GM04503 (cell line): ENCODE measurements at places on chromosomes 4 and X.

- DNase-seq = no peak
Measured at GRCh38 chr4:174204164-174204831, 79.2 kb downstream of the FBXO8 start.

DNA sequence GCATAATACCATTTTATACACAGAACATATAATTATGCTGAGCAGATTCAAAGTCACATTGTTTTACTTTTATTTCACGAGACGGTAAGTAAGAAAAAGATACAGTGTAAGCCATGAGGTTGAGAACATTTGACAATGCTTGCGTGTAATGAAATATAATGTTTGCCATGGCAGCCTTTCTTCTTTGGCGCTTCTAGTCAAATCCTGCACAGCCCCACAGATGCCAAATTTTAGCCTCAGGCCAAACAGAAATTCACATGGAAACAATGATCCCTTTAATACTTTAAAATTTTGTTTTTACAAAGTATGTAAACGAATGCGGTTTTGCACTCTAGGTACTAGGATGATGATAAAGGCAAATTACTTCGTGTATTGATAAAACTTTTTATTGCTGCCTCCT is 502.7 kb upstream of the SMIM31 start:
- no peak for DNase-seq

DNA sequence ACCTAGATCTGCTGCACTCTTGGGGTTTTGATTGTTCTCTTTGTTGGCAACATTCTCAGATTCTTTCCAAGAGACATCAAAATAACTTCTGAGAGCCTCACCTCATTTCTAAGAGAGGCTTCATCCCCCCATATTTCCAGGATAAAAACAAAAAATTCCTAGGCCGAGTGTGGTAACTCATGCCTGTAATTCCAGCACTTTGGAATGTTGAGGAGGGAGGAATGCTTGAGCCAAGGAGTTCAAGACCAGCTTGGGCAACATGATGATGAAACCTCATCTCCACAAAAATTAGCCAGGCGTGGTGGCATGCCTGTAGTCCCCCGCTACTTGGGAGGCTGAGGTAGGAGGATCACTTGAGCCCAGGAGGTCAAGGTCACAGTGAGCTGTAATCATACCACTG is 477.0 kb downstream of the INPP4B start:
- DNase-seq = no peak

- DNase-seq = no peak
Measured at GRCh38 chrX:132786217-132786616, 172.2 kb downstream of the HS6ST2 start.

DNA sequence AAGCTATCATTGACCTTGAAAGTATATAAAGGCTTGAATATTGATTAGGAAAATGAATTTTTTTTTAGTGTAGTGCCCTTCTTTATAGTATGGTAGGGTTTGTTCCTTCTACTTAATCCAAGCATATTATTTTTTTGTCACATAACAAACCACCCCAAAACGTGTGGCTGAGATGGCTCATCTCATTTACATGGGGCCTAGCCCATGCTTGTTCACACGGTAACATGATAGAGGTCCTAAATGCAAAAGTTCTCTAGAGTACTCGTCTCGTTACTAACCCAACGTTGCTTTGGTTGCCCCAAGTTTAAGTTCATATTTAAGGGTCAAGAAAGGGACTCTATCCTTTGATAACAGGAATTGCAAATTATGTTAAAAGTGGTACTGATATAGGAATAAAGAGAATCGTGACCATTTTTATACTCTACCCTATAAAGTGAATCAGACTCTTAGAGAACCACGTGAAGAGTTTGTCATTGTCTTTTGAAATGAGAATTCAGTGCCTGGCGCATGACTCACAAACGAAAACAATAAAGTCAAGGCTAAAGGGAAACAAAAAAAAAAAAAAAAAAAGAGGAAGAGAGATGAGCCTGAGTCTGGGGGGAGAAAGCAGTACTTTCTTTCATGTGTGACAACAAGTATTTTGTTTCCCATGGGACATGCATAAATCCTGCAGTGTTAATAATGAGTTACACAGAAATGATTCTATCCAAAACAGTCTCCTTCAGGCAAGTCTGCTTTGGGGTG is 402.8 kb upstream of the NWD2 start:
- no peak for DNase-seq

GRCh38 chr4:96003951-96004740 is 164.3 kb downstream of the PDHA2 start:
- DNase-seq = no peak

DNA sequence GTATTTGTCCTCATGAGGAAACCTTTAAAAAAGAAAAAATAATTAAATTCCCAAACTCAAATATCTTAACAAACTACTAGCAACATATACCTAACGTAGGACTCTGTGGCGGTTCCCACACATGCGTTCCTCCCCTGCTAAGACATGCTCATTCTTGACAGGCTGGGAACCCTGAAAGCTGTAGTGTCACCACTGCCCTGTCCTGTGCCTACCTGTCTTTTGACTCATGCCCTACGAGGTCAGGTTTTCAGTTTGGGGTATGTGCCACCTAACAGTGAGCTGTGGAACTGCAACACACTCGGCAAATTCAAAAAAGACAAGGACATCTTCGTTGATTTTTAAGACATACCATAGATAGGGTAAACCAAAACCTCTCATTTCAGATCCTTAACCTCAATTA is 17.8 kb downstream of the IDS start:
- no peak for DNase-seq

DNA sequence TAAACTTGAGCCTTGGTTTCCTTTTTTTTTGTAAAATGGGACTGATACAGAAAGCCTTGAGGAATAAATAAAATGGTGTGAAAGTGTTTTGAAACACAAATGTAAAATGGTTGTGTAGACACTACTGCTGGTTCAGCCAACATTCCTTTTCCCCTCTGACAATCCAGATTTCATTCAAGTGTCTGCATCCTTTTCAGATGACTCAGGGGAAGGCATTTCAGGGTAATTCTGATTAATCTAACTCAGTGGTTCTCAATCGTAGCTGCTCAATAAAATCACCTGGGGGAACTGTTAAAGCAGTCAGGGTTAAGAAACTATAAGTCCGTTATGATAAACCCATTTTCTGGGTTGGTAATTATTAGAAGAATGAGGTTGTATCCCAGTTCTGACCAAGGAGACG is 4.6 kb downstream of the ARHGAP10 start:
- no peak for DNase-seq

- DNase-seq = no peak
Measured at GRCh38 chr4:5710961-5711478, at the start of gene EVC. EVC (plus strand) TSS chr4:5711201; CDS start chr4:5711381, 180 bp downstream.

DNA sequence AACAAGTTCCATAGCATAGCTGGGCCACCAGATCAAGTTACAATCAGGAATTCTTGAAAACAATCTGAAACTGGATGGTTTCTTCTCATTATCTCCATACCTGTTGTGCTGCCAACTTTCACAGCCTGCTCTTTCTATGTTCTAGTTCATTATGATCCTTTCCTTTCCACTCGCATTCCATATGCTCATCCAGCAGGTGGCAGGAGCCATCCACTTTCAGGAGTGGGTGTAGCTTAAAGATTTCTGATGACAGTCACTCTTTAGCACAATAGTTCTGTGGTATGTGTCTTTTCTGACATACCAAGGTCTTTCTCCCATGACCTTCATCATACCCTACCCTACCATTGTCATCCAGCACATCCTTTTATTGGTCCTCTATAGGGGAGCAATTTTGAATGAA is 46.4 kb downstream of the PAGE2 start:
- DNase-seq = peak; percentile 2

GRCh38 chr4:16026160-16026761 is 57.6 kb downstream of the PROM1 start:
- no peak for DNase-seq

GRCh38 chr4:1523907-1524636 is 117.8 kb upstream of the NKX1-1 start:
- no peak for DNase-seq

- DNase-seq = no peak
Measured at GRCh38 chr4:78414116-78414515, 137.5 kb upstream of the ANXA3 start.

GRCh38 chrX:69562904-69563578 is 52.9 kb upstream of the EDA start:
- DNase-seq = no peak
